ENCODE measurements at places on chromosomes 2 and 18. TPM values are rescaled to one million over a fixed set of nuclear protein-coding genes. Genes with fewer than 3 reads are reported as not detected.

GRCh38 chr2:121103960-121104359, 181.0 kb downstream of the TFCP2L1 start:
- no peak for DNase-seq

DNA sequence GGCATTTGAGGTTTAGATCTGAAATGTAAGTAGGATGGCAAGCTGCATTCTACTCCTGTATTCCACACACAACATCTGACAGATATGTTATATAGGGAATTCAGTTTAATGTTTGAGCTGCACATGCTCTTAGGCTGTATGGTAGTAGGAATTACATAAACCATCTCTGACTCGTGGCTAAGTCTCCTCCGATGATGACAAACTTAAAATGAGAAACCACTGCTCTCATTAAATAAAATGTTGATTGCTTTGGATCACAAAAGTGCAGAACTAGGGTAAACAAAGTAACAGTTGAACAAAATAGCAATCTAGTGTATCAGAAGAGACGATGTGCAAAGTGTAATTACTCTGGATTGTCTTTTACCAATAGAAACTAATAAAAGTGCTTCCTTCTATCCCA, 50.1 kb upstream of the WDR75 start:
- no peak for DNase-seq

- no peak for DNase-seq
These were observed 1260.6 kb upstream of the CELF4 start for GRCh38 chr18:38826247-38826646.

GRCh38 chr2:160493227-160494028, at the start of gene RBMS1:
TSS of gene RBMS1 (minus strand) at chr2:160493807. CDS start at chr2:160493363, 444 bp downstream.
- no peak for DNase-seq

DNA sequence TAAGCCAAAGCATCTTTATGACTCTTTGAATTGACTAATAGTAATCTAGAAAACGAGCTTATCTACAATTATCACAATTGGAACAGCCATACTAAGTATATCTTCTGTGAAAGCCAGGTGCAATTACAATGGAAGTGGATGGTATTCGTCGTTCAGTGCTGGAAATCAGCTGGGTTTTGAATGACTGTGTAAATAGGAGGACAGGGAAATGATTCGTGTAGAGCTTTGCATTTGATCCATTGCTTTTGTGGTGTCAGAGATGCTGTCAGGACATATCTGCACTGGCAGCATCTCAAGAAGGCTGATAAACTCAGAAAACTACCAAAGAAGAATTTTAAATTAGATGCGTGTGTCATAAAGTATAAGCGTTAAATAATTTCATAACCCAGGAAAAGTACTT, 187.1 kb downstream of the ZNF407 start:
- no peak for DNase-seq

DNA sequence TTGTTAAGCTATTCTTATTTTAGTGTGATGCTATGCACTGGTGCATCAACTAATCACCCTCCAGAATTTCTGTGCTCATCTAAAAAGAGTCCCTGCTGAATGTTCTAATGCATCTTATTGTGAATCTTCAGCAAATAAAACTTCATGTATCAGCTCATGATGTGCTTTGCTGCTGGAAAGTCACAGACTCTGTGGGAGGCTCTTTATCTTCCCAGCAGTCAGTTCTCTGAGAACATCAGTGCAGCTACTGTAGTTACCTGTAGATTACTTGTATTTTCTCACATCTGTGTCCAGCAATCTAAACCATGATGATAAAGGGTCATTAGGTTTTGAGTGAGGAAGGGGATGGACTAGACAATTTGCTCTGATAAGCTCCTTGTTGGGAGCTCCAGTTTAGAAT, 141.6 kb upstream of the SP3 start:
- DNase-seq: no peak

GRCh38 chr18:35610089-35610488, 28.5 kb downstream of the GALNT1 start:
- DNase-seq: no peak

DNA sequence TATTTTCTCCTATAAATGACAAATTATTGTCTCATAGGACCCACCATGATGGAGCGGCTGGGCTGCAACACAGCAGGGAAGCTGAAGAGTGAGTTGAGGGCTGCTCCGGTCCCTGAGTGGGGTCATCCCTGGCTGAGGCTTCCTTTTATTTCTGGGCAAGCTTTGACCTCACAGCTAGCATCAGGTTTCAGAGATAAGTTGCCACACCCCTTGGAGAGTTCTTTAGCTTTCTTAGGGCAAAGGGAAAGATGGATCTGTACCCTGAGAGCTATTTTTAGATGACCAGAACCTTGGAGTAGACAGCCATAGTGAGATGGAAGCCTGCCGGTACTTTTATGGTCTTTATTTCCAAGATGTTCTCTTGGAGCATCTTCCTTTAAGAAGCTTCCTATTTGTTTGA, 11.5 kb downstream of the MYL1 start:
- DNase-seq: no peak

The ATOH8 gene
- total RNA-seq: 13.2 TPM

GRCh38 chr2:88239781-88240180, 69.6 kb downstream of the THNSL2 start:
- DNase-seq: no peak

GRCh38 chr2:48723129-48723528, 32.4 kb downstream of the LHCGR start:
- no peak for DNase-seq

GRCh38 chr2:211986313-211986712, 552.3 kb downstream of the ERBB4 start:
- DNase-seq: no peak

- no peak for DNase-seq
These were observed 235.0 kb downstream of the SETBP1 start for GRCh38 chr18:44915661-44916060.

DNA sequence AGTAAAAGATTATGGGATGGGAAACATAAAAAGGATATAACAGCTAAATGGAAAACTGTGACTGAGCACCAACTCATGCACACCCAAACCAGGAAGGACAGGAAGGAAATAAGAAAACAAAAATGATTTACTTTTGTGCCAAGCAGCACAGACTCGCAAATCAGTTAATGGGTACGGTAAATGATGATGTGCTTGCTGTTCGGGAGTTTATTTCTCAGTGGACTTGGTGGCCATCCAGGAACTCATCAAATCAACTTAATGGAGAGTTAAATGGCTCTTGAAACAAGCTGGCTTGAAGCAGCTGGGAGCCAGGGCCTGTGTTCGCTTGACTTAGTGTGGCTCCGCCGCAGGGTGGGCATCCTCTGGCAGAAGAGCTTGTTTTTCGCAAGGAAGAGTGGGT, 36.2 kb downstream of the MTCL1 start:
- no peak for DNase-seq

The SERPINB11 gene
- not detected for total RNA-seq

GRCh38 chr2:241020201-241020600, 21.8 kb downstream of the SNED1 start:
- no peak for DNase-seq

The STARD6 gene
- total RNA-seq: not detected

GRCh38 chr2:43465234-43465633, 130.6 kb downstream of the THADA start:
- no peak for DNase-seq

DNA sequence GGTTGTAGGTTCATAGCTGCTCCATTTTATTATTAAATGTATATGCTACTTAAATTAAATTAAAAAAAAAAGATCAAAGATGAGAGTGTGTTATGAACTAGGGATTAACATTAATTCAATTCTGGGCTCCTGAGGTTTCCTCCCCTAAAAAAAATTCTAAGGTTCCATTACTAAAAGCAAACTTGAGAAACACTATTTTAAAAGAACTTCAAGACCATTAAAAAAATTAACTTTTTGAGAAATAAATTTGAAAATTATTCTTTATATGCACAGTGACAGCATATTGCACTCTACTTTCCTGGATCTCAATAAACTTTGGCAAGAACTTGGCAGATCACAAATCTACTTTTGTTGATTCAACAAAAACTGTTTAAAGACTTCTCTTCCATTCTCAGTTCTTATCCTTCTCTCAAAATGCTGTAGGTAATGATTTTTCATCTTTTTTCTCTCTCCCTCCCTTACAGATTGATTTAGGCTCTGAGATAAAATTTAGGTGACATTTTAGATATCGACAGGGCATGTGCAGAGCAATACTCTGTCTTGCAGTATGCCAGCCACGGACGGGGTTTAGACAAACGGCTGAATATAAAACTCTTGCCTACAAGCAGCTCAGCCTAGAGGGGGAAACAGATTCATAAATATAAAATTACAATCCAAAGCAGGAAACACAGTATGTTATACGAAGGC, 592 bp upstream of the MARS2 start:
- DNase-seq: no peak

DNA sequence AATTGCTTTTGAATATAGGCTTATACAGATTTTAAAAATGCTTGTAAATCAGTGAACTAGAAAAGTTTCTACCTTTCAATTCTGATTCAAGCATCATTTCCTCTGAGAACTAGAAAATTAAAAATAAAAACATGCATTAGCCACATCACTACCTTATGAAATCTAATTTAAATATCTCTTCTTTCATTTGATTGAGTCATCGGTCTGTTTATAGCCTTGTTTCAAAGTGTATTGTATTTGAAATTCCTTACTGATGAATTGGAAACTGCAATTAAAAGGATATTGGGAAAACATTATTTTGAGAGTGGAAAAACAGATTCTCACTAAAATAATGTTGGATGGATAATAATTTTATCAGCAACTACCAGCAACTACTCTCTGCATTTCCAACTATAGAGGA, 717.7 kb upstream of the FAM98A start:
- no peak for DNase-seq

Data from cerebellum (tissue), 4 donors.